ENCODE measurements at places on chromosomes 2 and 18. TPM values are rescaled to one million over a fixed set of nuclear protein-coding genes. Genes with fewer than 3 reads are reported as not detected.

Gene PLGLB1
- 2.7 TPM for total RNA-seq

Gene HSPE1
- total RNA-seq, result 107 TPM

Gene ARHGAP28
- total RNA-seq, result 1.1 TPM

Gene IL36G
- not detected for total RNA-seq

Gene EFHD1
- total RNA-seq, result 24.3 TPM

Gene SP9
- total RNA-seq, result not detected

All from Right ventricle myocardium superior (tissue), 1 donor.